Stimulated activated CD8-positive, alpha-beta memory T cell treated with anti-CD3 and anti-CD28 coated beads, Interleukin-2, amount 100 ng/mL, for 1 hour (primary cell): ENCODE measurements at places on chromosomes 5 and 9.

DNA sequence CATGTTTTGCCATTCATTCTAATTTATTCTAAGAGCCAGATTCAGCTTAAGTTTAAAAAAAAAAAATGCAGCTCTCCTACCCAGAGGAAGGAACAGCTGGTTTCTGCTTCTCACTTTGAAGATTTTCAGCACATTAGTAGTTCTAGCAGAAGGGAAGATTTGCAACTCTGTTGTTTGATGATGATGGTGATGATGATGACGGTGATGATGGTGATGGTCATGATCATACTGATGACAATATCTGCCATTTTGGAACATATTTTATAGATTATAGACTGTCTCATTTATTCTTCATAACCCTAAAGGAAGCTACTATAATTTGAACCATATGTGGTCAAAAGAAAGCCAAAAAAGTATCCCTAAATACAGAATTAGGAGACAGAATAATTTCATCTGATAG is 7.9 kb upstream of the MED10 start:
- DNase-seq = no peak

GRCh38 chr5:54717459-54717858 is 199.9 kb downstream of the SNX18 start:
- no peak for DNase-seq

DNA sequence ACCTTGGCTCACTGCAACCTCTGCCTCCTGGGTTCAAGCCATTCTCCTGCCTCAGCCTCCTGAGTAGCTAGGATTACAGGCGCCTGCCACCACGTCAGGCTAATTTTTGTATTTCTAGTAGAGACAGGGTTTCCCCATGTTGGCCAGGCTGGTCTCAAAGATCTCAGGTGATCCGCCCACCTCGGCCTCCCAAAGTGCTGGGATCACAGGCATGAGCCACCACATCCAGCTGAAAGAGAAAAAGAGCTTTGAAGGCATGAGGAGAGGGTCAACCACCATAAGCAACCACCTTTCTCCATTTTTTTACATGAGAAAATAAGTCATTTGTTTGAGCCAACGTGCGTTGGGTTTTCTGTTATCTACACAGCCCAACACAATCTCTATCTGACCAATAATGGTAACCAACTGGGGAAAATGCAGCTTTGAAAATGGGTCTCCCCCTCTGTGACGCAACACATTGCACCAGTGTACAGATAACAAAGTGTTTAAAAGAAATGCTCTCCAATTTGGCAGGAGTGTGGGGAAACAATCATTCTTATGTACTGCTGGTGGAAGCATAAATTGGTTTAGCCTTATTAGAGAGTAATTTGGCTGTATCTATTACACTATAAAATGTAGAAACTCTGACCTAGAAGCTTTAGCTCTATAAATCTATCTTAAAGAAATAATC is 45.8 kb upstream of the ZBTB43 start:
- no peak for DNase-seq

DNA sequence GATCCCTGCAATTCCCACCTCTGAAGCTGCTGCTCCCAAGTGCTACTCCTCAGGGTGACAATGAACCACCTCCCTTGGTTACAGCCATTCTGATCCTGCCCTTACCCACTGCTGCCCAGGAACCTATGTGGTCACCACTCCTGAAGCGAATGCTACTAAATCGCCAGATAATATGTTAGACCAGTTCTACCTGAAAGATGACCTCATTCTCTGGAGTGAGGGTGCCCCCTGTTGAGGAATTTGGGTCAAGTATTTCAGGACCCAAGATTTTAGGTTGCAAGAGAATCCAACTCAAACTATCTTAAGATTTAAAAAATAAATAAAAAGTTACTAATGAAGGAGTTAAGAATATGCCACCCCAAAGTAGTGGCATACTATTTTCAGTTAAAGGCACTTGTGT is 5.8 kb upstream of the SNAPC3 start:
- no peak for DNase-seq
